Thymus (tissue), 14 donors: ENCODE measurements at places on chromosomes 3 and 15. TPM values are rescaled to one million over a fixed set of nuclear protein-coding genes. Genes with fewer than 3 reads are reported as not detected.
A peak's percentile ranks its signal among the peaks of the same experiment; 100 is the strongest.

- H3K4me3 ChIP-seq, result no peak overlapping the region
- no peak for DNase-seq
- no peaks in the 10 kb centered on the region for H3K36me3 ChIP-seq
- no peaks in the 10 kb centered on the region for H3K4me1 ChIP-seq
Measured at GRCh38 chr3:112635674-112636073, 5.3 kb downstream of the CCDC80 start.

DNA sequence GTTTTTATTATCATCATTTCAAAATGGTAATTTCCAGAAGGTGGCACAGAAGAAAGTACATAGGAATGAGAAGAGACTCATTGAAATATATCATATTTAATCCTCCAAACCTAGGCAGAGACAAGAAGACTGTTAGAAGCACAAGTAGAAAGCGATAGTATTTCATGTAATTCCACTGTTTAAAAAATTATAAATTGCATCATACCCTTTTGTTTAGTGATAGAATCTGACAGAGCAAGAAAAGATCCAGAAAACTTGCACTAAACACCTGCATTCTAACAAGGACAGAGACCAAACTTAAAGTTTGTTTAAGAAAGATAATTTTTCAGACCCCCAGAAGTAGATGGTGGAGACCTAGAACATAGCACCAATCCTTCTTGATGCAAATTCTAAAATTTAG lies 56.9 kb upstream of the CD96 start:
- H3K4me3 ChIP-seq, result no peak overlapping the region
- no peaks in the 10 kb centered on the region for H3K36me3 ChIP-seq
- DNase-seq, result no peak
- H3K27ac ChIP-seq, result no peak overlapping the region
- no peaks in the 10 kb centered on the region for H3K27me3 ChIP-seq

DNA sequence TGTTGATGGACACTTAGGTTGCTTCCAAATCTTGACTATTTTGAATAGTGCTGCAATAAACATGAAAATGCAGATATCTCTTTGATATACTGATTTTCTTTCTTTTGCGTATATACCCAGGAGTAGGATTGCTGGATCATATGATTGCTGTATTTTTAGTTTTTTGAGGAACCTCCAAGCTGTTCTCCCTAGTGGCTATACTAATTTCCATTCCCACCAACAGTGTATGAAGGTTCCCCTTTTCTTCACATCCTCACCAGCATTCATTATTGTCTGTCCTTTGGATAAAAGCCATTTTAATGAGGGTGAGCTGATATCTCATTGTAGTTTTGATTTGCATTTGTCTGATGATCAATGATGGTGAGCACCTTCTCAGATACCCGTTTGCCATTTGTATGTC lies 12.5 kb downstream of the PATL2 start:
- no peaks in the 10 kb centered on the region for H3K36me3 ChIP-seq
- no peaks in the 10 kb centered on the region for H3K27me3 ChIP-seq
- H3K4me3 ChIP-seq, result no peak overlapping the region
- no peak overlapping the region for H3K27ac ChIP-seq
- H3K4me1 ChIP-seq, result no peaks in the 10 kb centered on the region

DNA sequence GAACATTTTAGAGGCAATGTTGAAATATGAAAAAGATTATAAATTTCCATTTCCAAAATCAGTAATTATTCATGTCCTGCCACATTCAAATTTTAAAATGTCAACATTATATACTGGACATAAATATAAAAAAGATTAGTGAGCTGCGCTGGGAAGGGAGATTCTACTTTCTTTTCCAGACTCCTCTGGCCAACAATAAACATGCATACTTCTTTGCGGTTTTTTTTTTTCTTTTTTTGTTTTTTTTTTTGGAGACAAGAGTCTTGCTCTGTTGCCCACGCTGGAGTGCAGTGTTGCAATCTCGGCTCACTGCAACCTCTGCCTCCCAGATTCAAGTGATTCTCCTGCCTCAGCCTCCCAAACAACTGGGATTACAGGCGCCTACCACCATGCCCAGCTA lies 105.5 kb downstream of the ADAM10 start:
- no peaks in the 10 kb centered on the region for H3K27me3 ChIP-seq
- no peak for DNase-seq
- no peak overlapping the region for H3K27ac ChIP-seq
- H3K36me3 ChIP-seq, result peaks cover 48% of the 10 kb centered on the region
- H3K4me1 ChIP-seq, result no peaks in the 10 kb centered on the region

DNA sequence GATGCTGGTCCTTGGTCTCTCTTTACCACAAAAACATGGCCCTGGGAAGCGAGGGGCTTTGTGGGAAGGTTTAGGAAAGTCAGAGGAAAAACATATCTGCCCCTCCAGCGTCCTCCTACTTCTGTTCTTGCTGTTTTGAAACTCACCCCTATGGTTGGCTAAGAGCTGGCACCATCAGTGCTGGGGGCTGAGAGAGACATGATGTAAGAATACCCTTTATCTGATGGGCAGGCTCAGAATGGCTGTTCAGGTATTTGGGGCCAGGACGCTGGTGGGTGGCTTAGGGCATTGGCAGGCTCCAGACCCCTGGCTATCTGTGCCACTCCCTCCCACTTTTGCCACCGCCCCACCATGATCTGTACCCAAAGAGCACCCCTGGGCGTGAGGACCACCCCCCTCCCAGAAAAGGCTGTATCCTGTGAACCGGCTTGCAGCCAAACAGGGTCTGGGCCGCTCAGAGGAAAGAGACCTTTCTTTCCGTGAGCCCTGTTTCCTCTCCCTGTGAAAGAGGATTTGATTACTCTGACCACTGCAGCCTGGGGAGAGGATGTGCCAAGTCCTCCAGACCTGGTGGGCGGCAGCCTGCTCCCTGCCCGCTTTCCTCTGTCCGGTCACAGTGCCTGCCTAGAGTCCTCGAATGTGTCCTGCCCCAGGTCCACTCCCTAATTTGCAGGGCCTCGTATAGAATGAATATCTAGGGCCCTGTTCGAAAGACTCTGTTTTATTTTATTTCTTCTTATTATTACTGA lies 61.3 kb upstream of the SLC6A6 start:
- no peak overlapping the region for H3K4me3 ChIP-seq
- DNase-seq, result no peak
- no peaks in the 10 kb centered on the region for H3K36me3 ChIP-seq
- H3K27ac ChIP-seq, result no peak overlapping the region
- H3K27me3 ChIP-seq, result no peaks in the 10 kb centered on the region

DNA sequence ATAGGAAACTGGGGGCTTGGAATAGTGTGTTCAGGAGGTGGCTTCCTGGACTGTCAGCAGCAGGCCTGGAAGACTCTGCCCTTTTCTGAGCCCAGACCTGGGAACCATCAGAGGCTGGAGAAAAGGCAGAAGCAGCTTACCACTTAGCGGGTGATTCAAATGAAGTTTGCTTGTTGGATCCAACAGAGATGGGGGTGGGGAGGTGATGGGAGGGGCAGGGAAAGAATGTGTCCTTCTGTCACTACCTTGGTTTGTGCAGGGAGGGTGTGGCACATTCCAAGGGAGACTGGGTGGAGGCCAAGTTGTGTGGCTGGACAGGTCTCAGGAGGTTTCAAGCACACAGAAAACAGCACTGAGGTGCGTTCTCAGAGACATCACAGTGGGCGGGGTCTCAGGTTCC lies 58.8 kb downstream of the TRAK1 start:
- DNase-seq, result no peak
- H3K4me3 ChIP-seq, result no peak overlapping the region
- peaks cover 16% of the 10 kb centered on the region for H3K4me1 ChIP-seq

DNA sequence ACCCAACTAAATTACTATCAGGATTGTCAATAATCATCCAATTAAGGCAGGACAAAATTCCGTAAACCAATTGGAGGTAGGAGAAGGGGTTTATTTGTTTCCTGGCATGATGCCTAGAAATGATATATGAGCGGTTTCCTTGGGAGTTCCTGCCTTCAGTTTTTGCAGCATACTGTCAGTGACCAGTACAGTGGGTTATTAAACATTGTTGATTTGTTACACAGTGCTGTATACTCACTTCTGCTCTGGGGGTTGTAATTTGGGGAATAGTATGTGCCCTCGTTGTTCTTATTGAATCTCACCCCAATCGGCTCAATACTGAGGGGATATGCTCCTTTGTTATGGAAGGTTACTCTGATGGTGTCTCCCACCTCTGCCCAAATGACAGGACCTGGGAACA lies 22.2 kb downstream of the CP start:
- peaks cover 4% of the 10 kb centered on the region for H3K4me1 ChIP-seq
- DNase-seq, result no peak
- H3K36me3 ChIP-seq, result no peaks in the 10 kb centered on the region
- no peaks in the 10 kb centered on the region for H3K27me3 ChIP-seq
- H3K4me3 ChIP-seq, result no peak overlapping the region
- no peak overlapping the region for H3K27ac ChIP-seq

DNA sequence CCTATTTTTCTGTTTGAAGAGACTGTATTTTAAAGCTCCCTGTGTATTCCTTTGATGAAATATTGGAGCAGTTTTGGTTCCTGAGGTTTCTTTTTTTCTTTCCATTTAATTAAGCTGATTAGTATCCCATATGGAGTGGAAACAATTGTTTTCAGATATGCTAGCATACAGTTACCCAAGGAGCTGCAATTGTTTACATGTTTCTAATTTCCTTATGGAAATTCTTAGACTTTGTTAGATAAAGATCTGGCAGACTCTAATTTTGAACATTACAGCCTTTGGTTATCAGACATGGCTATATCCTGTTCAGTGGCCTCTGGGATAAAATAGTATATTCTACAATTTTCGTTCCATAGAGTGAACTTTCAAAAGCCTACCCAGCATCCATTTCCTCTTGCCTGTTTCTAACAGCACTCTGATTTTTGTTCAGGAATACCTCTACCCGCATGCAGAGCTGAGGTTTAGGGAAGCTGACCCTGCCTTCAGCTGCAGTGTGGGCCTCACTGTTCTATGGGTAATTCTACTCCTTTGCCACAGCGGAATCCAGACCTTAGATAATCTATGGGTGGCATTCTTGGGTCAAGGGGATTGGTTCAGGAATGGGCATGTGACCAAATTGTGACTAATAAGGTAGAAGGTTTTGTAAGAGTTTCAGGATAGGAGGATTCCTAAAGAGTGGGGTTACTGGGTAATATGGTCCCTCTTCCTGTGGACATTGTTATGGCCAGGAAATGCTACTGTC lies 161.1 kb upstream of the ANKRD28 start:
- H3K36me3 ChIP-seq, result no peaks in the 10 kb centered on the region
- H3K4me3 ChIP-seq, result no peak overlapping the region
- H3K27ac ChIP-seq, result no peak overlapping the region
- no peaks in the 10 kb centered on the region for H3K27me3 ChIP-seq

GRCh38 chr3:27357665-27358258 lies 11.4 kb downstream of the NEK10 start:
- H3K27ac ChIP-seq, result no peak overlapping the region
- H3K4me1 ChIP-seq, result peaks cover 3% of the 10 kb centered on the region
- H3K4me3 ChIP-seq, result no peak overlapping the region
- peak; percentile 36 for DNase-seq
- H3K36me3 ChIP-seq, result no peaks in the 10 kb centered on the region

DNA sequence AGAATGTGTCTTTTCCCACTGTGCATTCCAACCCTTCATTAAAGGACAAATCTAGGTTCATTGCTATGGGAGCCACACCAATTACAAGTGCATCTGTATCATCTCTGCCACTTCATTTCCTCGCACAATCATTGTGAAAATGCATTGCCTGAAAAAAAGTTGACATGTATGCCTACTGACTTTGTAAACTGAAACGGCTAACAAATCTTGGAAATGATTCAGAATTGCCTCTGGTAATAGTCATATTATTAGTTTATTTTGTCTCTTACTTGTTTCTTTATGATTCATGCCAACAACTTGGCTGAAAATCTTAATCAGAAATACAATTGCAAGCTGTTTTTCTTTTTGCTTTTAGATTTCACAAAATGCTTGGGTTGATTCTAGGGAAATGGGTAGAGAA lies 497.1 kb downstream of the ZIC1 start:
- no peak for DNase-seq
- H3K4me1 ChIP-seq, result no peaks in the 10 kb centered on the region
- H3K27me3 ChIP-seq, result no peaks in the 10 kb centered on the region
- no peaks in the 10 kb centered on the region for H3K36me3 ChIP-seq
- no peak overlapping the region for H3K4me3 ChIP-seq

DNA sequence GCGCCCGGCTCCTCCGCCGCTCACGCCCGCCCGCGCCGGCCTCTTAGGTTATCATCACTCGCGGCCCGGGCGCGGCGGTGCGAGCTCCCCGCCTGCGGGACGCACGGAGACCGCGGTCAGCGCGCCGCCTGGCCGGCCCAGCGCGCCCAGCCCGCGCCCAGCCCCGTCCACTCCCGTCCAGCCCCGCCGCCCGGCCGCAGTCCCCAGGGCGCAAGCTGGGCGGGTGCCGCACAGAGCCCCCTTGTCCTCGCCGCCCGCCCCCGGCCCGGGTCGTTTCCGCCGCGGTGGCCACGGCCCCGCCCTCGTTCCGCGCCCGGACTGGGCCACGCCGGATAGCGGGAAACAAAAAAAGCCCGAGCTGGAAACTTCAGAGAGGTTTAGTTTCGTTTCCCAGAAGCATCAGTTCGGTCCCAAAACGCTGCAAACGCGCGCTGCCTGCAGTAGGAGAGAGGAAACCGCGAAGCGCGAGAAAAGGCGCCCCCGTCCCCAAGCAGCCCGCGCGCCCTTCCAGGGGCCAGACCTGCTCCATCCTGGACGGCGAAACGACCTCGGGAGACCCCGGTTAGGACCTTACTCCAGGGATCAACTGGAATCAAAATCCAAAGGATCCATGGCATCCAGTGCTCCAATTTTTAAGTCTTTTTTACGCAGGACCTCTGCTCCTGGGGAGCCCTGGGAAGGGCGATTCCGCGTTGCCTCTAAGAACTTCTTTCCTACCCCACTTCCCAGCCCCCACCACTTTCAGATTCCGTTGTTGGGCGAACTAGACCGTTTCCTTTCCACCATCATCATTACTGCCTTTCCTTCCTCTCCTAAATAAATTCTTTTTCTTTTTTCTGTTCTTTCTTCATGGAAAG lies at the start of gene ATP10A:
Gene ATP10A (minus strand): TSS at position 217 of the 857 bp plus-strand sequence. CDS start 231 bp downstream, outside the sequence.
- H3K4me1 ChIP-seq, result peaks cover 41% of the 10 kb centered on the region
- no peak for DNase-seq
- no peak within 1 kb of the TSS for H3K27ac ChIP-seq
- H3K27me3 ChIP-seq, result no peaks in the 10 kb centered on the region

- no peak for DNase-seq
- no peak overlapping the region for H3K4me3 ChIP-seq
- peaks cover 27% of the 10 kb centered on the region for H3K4me1 ChIP-seq
- H3K36me3 ChIP-seq, result no peaks in the 10 kb centered on the region
- peaks cover 71% of the 10 kb centered on the region for H3K27me3 ChIP-seq
Measured at GRCh38 chr3:194306771-194307640, 44.1 kb downstream of the CPN2 start.

DNA sequence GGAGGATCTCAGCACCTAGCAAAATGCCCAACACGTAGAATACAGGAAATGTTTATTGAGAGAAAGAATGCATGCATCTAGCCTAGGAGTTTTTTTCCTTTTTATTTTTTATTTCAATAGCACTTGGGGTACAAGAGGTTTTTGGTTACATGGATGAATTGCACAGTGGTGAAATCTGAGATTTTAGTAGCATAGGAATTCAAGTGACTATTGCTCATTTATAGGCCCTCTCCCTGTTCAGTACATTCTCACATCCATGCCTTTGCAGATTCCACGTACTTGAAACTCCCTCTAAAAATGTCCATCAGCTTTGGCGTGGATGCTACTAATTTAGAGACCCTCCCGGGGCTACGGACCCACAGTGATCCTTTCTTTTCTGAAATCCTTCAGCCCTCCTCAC lies 61.7 kb upstream of the PIAS1 start:
- H3K4me3 ChIP-seq, result no peak overlapping the region
- H3K27me3 ChIP-seq, result no peaks in the 10 kb centered on the region
- no peak overlapping the region for H3K27ac ChIP-seq
- no peaks in the 10 kb centered on the region for H3K36me3 ChIP-seq

The C3orf22 gene
- polyA plus RNA-seq, result 0.05 TPM

The ZNF860 gene
- 0.52 TPM for polyA plus RNA-seq

The AADACL2 gene
- polyA plus RNA-seq, result 3.4 TPM

The TOMM70 gene
- 24.0 TPM for polyA plus RNA-seq

The COLQ gene
- polyA plus RNA-seq, result 6.2 TPM

The SEC22C gene
- polyA plus RNA-seq, result 24.9 TPM

The ATP8B4 gene
- polyA plus RNA-seq, result 8.3 TPM

The TIGIT gene
- 7.1 TPM for polyA plus RNA-seq
